ENCODE measurements at places on chromosomes 1 and 21. TPM values are rescaled to one million over a fixed set of nuclear protein-coding genes. Genes with fewer than 3 reads are reported as not detected.

Gene FCGR2B
- 14.3 TPM for total RNA-seq

- H3K27me3 ChIP-seq, result no peaks in the 10 kb centered on the region
- peaks cover 4% of the 10 kb centered on the region for H3K4me1 ChIP-seq
- H3K4me3 ChIP-seq, result no peak overlapping the region
Observed at GRCh38 chr1:170354690-170355089, 177.3 kb upstream of the GORAB start.

DNA sequence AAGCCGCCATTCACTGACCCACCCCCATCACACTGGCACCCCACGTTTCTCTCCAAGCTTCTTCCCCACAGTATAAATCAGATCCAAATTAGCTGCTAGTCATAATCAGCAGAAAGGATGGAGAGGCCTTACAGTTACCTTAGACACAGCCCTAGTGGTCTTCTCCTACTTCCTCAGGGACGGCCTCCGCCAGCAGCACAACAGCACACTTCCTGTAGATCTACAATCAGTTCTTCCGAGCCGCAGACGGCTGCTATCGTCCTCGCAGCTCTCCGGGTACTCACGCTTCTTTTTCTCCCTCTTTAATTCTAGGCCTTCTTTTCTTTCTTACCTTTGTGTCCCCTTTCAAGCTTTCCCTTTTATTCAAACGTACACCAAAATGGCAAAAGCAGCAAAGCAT lies 313.5 kb downstream of the SMYD3 start:
- no peaks in the 10 kb centered on the region for H3K4me1 ChIP-seq
- no peaks in the 10 kb centered on the region for H3K27me3 ChIP-seq
- no peak for DNase-seq

Gene ARTN
- 0.67 TPM for total RNA-seq
